RPMI8226 (cell line): ENCODE measurements at places on chromosomes 1 and 21.

- no peak for DNase-seq
These were observed 151.5 kb downstream of the CLEC20A start for GRCh38 chr1:178345238-178345637.

DNA sequence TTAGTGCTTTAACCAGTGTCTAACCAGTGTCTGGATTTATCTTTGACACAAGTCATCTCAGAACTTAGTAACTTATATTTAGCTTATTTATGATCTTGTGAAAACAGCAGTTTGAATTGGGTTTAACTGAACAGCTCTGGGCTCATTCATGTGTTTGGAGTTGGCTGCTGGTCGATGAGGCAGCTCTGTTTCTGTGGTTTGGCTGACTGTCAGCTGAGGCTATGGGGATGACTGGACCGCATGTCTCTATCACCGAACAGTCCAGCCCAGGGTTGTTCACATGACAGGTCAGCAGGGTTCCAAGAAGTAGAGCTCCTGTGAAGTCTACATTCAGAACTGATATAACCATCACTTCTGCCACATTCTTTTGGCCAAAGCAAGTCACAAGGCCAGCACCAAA is 29.1 kb upstream of the C21orf91 start:
- peak; percentile 67 for DNase-seq

DNA sequence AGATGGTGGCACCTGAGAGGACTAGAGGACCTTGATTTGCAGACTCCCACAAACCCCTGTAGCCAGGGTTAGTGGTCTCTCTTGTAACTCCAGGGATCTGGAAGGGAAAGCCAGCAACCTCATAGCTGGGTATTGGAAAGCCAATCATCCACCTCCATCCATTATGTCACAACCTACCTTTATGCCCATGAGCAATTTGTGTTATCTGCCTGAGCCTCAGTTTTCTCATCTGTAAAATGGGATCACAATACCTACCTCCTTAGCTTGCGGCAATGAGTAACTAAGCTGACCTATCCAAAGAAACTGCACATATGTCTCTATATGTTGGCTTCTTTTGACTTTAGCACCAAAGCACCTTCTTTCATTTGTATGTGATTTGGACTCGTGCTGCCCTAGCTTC is 14.5 kb downstream of the DLGAP3 start:
- no peak for DNase-seq

DNA sequence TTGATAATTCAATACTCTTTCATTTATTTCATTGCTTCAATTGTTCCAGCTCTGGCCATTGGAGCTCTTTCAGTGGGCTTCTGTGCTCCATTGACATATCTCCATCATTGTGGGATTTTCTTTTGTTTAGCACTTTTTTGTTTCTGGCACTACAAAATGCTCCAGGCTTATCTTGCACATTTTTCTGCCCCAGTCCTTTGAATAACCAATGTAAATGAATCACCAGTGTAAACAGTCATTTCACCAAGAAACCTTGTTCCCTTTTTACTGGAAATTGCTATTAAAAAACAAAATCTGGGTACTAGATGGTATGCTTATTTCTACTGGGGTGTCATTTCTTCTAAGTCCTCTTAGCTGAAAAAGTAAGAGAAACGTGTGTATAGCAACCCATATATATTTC is 173.0 kb upstream of the LYPLAL1 start:
- DNase-seq: no peak

DNA sequence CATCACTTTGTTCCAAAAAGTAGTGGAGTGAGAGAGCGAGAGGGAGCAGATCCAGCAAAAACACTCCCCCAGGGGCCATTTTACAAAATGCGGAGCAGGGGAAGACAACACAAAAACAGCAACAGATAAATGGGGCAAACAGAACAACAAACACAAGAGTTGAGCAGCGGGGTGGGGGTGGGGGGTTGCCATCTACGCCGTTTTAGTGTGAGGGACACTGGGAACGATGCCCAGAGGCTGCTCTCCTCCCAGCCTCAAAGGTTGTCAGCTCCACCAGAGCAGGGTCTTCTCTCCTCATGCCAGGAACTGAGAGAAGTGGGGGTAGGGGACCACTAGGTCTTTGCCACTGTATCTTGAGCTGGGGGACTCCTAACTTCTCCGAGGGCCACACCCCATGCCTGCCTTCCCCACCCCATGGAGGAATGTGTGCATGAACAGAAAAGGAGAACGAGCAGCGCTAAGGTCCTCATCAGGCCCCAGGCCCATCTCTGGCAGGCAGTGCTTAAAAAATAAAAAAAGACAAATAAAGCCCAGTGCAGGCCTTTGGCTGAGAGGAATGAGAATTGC is 1.3 kb upstream of the PBXIP1 start:
- DNase-seq: no peak

- DNase-seq: no peak
These were observed 2.0 kb upstream of the ST3GAL3 start for GRCh38 chr1:43705334-43705733.

- peak; percentile 6 for DNase-seq
These were observed 72.4 kb upstream of the BCAR3 start for GRCh38 chr1:93753791-93754763.

DNA sequence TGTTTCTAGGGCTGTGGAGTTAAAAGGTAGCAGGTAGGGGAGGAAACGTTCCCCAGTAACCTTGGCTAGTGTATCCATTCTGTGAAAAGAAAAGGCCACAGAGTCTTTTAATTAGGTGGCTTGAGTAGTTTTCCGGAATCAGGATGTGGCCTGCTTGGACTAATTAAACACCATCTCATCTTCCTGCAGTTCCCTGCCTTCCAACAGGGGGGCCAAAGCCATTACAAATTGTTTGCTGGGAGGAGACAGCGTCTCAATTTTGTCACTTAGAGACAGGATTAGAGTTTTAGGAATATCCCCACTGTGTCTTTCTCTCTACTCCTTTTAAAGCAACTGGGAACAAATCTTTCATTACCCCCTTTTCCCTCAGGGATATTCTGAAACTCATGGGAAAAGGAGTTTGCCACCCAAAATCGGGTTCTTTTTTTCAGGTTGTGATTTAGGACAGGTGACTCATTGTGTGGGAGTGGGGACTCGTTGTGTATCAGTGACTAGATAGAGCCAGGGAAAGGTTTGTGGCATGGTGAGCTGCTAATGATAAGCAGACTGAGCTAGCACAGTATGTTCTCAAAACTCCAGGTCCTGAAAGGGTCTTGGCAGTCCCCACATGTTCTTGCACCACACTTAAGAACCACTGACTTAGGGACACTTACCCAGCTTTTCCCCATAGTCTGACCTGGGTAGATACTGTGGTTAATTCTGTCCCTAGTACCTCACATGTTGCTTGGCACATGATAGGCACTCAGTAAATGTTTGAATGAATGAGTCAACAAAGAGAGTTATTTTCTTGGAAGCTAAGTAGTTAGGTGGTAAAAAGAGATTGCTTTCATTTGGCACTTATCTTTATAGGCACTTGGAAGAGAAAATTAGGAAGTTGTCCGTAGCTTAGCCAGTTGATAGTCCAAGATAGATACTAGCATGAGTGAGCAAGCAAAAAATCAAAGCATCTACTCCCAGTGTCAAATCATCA is 22.5 kb downstream of the INTS3 start:
- no peak for DNase-seq

GRCh38 chr1:235317168-235317567 is 10.8 kb downstream of the ARID4B start:
- DNase-seq: no peak

DNA sequence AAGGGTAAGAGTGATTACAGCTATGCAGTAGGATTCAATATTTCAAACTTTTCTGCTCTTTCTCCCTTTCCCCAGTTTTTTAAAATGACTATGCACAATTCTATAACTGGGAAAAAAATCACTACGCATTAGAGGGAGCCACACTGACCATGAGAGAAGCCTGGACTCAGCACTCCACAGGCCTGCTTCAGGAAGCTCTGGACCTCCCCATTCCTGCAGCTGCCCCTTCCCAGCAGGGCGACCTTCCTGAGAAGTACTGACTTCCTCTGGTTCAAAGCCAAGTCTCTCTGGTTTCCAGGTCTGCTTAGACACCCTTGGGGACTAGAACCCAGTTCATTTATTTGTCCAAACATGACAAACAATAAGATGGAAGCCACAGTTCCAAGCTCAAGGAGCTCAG is 42.0 kb upstream of the CLSTN1 start:
- DNase-seq: no peak

- DNase-seq: peak; percentile 43
These were observed at the start of gene COL9A2 for GRCh38 chr1:40316595-40317393. COL9A2 (minus strand) TSS chr1:40317286; CDS start chr1:40317197, 89 bp downstream.

GRCh38 chr1:155174324-155175280 is 953 bp downstream of the TRIM46 start:
- peak; percentile 28 for DNase-seq

DNA sequence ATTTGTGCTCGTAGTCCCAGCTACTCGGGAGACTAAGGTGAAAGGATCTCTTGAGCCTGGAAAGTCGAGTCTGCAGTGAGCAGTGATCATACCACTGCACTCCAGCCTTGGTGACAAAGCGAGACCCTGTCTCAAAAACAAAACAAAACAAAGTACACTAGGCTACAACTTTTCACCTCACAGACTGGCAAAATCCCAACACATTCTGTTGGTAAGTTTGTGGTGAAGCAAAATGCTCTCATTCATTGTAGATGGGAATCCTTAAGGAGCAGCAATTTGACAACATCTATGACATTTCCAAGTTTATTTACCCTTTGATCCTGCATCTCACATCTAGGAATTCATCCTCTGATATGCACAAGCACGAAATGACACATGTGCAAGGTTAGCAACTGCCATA is 20.2 kb upstream of the SLC1A7 start:
- DNase-seq: no peak

DNA sequence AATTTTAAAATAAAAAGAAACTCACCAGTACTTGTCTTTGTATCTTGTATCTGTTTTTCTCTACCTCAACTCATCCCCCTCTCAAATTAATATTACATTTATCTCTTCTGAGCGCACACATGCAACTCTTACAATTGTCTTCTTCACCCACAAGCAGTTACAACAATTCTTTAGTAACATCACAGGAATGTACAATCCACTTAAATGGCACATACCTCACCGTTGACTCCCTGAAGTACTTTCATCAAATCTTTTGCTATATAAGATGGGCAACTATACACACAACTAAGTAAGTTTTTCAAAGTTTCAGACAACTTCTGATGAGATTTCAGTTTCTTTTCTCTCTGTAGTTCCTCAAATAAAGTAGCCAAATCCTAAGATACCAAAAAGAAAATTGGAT is 28.3 kb downstream of the HEATR1 start:
- no peak for DNase-seq

GRCh38 chr1:11602424-11602823 is 51.8 kb downstream of the FBXO2 start:
- no peak for DNase-seq

- peak; percentile 63 for DNase-seq
These were observed 48.0 kb upstream of the B3GALNT2 start for GRCh38 chr1:235552146-235552716.

DNA sequence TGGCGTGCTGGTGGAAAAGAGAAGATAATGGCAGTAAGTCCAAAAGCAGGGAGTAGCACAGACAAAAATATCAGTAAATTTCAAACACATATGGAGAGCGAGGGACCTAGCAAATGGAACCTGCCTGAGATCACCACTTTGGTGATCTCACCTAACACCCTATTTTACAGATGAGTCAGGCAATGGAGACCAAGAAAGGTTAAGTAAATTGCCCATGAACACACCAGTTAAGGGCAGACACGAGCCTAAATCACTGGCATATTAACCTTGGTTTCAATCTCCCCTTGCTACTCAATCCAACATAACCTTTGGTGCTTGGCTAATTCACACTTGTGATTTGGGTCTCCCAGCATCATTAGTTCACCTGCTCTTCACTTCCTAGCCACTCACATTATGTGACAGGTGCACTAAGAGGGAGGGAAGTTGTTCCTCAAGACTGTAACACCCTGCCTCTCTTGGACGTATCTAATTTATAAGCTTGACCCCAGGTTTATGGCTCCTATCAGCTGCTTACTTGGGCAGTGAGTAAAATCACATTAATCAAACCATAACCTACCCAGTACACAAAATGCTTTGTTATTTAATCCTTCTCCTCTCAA is 11.5 kb downstream of the ZNF697 start:
- no peak for DNase-seq

GRCh38 chr1:99445486-99445885 is 181.2 kb downstream of the PLPPR4 start:
- no peak for DNase-seq

GRCh38 chr1:20474996-20475395 is 11.0 kb downstream of the CAMK2N1 start:
- no peak for DNase-seq

DNA sequence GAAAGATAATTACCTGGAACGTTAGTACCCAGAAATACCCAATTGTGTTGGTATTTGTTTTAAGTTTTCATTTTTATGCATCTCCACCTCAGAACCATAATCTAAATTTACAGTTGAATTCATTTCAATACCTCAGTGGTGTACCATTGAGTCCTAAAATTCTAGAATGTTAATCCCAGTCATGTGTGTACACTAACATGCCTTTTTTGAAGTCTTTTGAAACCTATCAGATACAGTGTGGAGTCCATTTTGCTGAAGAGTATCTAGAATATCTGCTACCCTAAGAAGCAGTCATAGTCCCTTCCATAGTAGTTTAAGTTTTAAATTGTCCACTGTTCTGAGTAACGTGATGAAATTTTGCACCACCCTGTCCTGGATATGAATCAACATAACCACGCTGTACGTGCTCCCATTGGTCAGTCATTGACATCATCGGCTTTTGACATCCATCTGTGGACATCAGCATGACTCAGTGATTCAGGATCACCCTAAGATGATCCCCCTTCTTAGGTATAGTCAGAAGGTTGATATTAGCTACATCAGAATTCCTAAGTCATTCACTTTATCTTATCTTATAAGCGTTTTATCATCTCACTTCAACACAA is 7.5 kb upstream of the ASH1L start:
- no peak for DNase-seq

- no peak for DNase-seq
These were observed 19.4 kb downstream of the JAK1 start for GRCh38 chr1:64946916-64947315.

- no peak for DNase-seq
These were observed 37.4 kb upstream of the NRDC start for GRCh38 chr1:51915951-51916350.

DNA sequence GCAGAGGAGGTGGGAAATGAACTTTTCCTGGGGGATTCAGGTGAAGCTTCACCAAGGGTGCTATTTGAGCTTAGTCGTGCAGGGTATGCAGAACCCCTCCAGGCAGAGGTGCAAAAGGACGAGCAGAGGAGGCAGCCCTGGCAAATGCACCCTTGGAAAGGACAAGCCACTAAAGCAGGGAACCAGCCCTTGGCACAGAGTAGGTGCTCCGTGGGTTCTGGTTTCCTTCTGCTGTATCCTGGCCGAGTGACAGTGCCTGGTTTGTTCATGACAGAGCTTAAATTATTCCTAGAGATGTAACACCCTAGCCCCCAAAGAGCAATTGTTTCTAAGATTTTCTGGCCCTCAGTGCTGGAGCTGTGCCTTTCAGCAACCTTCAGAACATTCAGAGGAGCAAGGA is 73.4 kb upstream of the SYT6 start:
- no peak for DNase-seq

DNA sequence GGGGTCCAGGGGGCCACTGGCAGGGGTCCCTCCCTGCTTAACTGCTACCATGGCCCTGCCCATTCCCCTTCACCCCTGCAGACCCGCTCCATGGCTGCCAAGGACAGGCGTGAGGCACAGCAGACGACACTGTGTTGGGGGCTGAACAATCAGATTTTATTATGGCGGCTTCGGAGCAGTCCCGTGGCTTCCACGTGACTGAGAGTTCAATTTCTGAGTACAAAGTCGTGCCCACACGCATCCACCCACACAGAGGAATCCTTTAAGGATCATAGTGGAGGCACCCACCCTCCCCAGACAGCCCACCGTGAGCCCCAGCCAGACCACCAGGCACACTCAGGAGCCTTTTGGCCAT is 1.5 kb downstream of the HES5 start:
- DNase-seq: no peak
